ENCODE measurements at places on chromosomes 4 and X.

GRCh38 chrX:68204521-68205038, 228.7 kb downstream of the OPHN1 start:
- DNase-seq = no peak

- no peak for DNase-seq
Observed at GRCh38 chr4:74166135-74166534, 8.2 kb downstream of the MTHFD2L start.

DNA sequence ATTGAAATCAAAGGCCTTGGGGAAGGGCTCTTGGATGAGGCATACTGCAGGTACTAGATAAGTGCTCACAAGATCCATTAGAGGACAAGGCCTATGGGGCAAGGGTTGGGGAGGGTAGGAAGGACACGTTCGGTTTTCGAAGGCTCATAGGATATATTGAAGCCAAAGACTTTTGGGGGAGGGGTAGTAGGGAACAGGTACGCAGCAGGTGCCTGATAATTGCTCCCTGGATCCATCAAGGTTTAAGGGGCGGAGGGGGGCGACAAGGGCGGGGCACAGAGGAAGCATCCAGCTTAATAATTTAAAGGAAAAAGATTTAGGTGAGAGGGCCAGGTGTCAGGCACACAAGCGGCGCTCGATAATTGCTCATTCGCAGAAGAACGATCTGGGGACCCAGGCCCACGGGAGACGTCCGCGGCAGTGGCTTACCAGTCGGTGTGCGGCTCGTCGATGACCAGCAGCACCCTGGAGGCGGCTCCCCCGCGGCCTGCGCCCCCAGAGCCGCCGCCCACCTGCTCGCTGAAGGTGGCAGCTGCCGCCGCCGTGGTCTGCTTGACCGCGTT, 653 bp downstream of the SYN1 start:
- no peak for DNase-seq

- DNase-seq = no peak
Observed at GRCh38 chr4:27182211-27182610, 321.6 kb downstream of the STIM2 start.

DNA sequence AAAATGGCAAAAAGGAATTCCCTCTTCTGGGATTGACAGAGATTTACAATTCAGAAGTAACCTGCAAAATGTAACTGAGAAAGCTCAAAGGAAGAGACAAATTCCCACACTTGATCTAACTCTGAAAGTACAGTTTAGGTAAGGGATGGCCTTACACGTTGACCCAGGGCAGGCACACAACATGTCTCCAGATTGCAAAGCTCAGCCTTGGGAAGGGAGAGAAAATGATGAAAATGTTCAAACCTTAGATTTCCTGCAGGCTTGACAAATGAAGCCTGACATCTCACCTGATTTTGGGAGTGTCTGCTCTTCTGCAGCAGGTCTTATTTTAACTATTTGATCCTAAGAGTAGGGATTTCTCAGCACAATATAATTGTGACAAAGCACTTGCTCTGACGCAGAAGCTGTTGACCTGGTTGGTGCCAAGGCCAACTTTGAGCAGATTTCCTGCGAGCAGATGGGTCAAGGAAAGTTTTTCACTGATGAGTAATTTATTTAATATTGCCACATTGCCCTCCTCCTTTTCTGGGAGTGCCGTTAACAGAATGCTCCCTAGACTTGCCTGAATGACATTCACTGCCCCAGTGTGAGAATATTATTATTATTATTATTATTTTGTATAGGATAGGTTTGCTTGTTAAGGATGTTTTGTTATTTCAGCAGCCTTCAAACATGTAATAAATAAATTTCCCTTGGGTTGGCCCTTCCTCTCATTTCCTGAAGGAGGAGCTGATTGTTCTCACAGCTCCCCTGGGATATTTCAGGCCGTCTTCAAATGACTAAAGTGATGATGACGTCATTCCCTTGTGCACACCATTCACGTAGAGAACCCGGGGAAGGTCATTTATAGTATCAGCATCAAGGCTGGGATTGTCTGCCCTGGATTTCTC, 157.1 kb downstream of the VEGFC start:
- DNase-seq = no peak

GRCh38 chr4:53780736-53781400, 189.6 kb upstream of the LNX1 start:
- no peak for DNase-seq

GRCh38 chr4:57424232-57424897, 314.2 kb upstream of the IGFBP7 start:
- DNase-seq = no peak

DNA sequence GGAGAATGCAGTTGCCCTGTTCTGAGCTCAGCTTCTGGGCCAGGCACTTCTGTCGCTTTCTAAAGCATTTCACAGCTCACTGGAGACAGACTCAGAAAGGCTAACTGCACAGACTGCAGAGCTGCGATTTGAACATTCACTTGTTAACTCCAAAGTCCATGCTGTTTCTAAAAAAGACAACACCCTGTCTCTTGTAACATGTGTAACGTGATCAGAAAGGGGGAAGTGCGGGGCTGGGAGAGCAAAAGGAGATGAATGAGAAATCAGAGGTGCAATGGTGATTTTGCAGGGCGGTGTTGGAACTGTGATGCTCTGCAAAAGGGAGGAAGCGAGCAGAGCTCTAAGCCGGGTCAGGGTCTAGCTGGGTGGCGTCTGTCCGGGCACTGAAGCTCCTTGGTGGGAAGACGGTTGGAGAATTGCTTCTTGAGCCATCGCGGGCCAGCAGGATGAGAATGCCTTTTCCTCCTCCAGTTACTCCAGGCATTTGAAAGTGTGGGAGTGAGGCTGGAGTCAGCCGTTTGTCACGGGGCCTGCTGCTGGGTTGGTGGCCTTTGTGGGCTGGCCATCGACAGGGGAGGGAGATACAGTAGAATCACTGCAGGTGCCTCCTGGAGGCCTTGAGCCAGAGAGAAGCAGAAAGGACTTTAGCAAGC, 20.3 kb downstream of the TBC1D14 start:
- no peak for DNase-seq

DNA sequence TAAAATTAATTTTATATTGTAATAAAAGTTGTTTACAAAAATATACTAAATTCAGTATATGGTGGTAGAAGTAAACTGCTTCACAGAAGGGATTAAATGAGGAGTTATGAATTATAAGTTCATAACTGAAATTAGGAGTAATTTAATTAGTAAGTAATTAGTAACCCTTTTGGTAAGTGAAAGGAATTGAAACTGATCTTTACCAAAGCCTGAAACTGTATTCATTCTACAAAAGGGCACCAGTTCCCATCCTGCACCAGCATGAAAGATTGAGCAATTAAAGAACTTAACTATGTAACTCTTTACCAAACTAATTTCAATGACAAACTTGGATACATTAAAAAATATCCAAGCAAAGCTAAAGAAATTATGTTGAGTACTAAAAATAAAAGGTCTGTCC, 8.2 kb downstream of the MED14 start:
- no peak for DNase-seq

DNA sequence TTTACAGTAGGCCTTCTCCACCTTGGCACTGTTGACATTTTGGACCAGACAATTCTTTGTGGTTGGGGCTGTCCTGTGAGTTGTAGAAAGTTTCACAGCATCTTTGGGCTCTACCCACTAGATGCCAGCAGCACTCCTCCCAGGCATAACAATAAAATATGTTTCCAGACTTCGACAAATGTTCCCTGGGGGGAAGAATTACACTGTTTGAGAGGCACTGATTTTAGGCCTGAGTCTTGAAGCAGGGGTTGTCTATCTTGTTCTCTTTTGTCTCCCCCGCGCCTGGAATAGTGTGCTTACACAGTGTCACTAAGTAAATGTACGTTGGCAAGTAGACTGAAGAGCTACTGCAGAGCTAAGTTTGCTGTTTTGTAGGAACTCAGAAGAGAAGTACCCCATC, 254.4 kb upstream of the BOD1L1 start:
- DNase-seq = no peak

DNA sequence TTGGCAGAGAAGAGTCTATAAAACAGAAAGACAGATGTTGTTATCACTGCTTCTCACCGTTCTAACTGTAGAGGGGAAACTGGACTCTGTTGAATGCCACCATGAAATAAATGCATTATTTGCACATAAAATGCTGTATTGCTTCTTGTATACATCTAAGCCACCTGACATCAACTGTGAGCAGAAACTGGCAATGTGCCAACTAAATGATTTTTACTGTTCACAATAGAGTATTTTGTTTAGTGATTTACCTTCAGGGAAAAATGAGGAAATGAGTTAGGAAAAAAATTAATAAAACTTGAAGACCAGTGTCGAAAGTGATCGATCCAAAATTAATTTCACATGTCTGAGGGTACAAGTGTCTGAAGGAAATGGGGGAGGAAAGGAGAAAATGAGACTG, 65.9 kb upstream of the TNIP3 start:
- DNase-seq = no peak
